NCI-H345 (cell line): ENCODE measurements at places on chromosomes 5 and 9.
A peak's percentile ranks its signal among the peaks of the same experiment; 100 is the strongest.

- no peak for DNase-seq
Observed at GRCh38 chr9:113609562-113610318, 146.2 kb downstream of the RGS3 start.

DNA sequence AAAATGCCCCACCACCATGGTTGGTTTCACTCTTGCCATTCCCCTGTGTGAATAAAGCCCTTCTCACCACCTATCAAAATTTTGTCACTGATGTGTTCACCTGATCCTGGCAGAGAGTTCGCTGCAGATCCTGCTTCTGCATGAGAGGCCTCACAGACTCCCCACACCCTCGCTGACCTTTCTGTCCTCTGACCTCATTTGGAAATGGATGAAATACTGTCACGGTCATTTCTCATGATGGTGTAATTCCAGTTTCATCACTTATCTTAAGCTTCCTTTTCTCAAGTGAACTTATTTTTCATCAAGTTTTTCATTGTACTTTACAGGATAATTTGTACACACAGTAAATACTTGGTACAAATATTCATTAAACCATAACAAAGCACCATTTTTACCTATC is 131.3 kb downstream of the FRMD3 start:
- DNase-seq: no peak

GRCh38 chr5:145407300-145408047 is 427.7 kb downstream of the PRELID2 start:
- no peak for DNase-seq

DNA sequence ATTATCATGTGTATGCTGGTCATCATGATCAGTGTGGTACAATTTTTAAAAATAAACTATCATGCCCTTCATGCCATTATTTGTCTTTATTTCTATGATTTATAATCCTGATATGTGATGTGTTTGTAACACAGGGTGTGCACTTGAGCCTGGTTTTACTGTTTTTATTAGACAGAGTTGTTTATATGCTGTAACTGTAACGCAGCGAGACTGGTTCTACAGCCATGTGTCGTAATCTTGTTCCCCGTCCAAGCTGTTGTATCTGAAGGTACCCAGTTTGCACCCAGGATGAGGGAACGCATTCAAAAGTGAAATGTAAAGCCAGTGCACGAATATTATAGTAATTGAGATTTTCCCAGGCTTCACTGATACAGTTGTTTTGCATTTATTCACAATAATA is 28.2 kb downstream of the SNX18 start:
- DNase-seq: no peak

- peak; percentile 82 for DNase-seq
Observed at GRCh38 chr5:80149161-80149609, 106.7 kb downstream of the SERINC5 start.

GRCh38 chr5:80881726-80882125 is 78.4 kb upstream of the RASGRF2 start:
- DNase-seq: no peak

GRCh38 chr5:175842951-175843793 is 28.2 kb upstream of the CPLX2 start:
- no peak for DNase-seq

DNA sequence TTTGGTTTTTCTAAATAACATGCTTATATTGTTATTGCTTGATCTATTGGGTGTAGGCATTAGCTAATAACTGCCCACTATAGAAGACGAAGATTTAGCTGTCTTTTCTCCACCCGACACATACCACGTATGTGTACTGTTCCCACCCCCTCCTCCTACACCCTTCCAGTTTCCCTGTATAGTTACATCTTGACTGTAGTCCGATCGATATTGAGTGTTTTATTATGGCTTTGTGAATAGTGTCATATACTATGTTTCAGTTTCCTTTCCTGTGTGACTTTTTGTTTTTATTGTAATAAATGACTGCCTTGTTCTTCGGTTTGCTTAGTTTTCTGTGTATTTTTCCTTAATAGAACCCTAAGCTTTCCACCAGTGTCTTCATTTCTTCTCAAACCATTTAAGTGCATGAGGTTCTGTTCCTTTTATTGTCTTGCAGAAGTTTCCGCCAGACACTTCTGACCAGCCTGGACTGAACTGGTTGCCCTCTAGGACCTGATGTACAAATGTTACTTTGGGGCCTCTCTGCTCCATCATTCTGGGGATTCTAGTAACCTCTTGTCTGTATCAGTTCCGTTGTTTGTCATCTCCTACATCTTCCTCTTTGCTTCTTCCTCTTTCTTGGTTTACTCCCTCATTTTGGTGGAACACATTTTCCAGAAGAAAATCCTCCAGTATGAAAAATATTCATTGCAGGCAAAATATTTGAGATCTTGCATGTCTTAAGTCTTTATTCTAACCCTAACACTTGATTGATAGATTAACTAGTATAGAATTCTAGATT is 61.8 kb downstream of the PRKACG start:
- no peak for DNase-seq

DNA sequence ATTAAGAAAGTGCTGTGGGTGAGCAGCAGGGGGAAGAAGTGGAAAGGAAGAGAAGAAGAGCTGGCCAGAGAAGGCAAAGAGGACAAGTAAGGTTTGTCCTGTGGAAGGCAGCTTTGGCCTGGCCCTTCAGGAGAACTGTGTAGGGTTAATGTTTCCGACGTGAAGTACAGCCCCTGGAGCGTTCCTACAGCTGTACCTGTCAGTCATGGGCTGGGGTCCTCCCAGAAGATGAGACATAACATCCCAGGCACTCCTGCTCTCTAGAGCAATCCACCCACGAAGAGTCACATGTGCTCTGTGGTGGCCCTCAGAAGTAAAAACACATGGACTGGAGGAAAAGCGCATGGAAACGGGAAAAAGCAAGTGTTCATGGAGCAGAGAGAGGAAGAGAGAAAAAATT is 237.4 kb downstream of the CAAP1 start:
- DNase-seq: no peak

DNA sequence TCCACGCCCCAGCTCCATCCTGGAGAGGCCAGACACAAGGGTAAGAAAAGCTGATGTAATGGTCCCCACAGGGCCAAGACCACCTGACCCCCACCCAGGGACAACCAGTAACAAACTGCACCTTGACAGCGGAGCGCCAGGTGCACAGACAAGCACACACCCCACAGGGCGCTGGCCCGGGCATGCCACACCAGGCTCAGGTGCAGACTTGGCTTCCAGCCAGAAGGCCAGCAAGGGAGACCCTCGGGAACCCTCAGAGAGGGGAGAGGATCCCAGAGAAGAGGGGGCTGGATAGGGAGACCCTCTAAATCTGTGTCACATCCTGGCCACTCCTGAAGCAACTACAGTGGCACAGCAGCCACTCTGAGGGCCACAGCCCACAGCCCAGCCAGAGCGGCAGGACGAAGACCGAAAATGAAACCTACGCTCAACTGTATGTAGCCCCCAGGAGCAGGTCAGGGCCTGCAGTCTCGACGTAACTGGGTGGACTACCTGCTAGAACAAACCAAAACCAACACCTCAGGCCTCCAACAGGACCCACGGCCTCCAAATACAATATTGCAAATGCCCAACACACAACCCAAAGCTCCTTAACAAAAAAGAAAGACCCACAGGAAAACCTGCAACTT is 18.5 kb downstream of the CAMSAP1 start:
- peak; percentile 59 for DNase-seq

- DNase-seq: peak; percentile 43
Observed at GRCh38 chr5:136133222-136133921, 727 bp downstream of the SMAD5 start.

DNA sequence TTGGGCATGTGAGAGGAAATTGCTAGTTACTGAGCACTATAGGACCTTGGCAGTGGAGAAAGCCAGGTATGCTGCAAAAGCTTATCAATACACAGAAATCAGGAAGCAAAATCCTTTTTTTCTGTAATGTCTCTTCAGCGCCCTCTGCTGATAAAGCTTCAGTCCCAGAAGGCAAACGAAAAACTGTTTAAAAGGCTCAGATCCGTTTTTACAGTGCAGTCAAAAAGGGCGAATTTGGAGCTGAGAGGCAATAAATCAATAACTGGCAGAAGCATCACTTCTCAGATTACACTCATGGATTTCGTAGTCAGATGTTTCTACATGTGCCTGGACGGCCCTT is 1.1 kb upstream of the MAN2A1 start:
- DNase-seq: peak; percentile 35

DNA sequence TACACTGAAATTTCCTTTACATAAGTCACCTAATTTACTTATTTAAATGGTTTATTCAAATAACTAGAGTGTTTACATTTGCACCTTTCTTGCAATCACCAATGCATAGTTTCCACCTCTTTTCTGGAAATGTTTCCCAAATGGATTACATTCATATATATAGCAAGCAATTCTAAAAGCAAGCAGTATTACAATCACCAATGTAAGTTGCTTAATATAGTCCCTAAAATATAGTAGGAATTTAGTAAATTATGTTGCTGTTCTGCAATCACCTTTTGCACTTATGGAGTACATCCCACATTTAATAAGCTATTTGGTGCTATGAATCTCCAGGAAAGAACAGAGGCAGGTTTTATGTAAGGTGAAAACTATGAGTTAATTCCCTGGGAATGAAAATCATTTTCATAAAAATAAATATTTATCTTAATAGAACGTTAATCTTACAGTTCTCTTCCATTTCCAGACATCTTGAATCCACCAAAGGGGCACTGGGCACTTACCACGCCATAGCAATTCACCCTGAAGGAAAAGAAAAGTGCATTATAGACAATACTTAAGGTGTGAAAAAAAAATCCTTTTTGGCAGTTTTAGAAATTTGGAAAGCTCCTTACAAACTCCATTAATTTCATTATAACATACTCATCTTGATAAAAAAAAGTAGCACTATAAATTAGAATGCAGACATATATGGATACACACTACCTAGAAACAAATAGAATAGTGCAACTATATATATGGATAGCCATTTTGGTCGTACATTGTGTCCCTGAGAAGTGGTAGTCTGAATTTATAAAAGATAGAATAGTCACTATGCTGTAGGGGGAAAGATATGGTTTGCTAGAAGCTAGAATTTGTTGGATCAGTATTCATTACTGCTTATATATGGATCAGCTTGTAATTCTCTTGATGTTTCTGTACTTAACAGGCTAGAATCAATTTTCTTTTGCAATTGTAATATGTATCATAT is 47.1 kb downstream of the ALDH1A1 start:
- DNase-seq: no peak

- peak; percentile 94 for DNase-seq
Observed at GRCh38 chr9:17578911-17579793, at the start of gene SH3GL2. Gene SH3GL2 (plus strand): TSS chr9:17579066.

DNA sequence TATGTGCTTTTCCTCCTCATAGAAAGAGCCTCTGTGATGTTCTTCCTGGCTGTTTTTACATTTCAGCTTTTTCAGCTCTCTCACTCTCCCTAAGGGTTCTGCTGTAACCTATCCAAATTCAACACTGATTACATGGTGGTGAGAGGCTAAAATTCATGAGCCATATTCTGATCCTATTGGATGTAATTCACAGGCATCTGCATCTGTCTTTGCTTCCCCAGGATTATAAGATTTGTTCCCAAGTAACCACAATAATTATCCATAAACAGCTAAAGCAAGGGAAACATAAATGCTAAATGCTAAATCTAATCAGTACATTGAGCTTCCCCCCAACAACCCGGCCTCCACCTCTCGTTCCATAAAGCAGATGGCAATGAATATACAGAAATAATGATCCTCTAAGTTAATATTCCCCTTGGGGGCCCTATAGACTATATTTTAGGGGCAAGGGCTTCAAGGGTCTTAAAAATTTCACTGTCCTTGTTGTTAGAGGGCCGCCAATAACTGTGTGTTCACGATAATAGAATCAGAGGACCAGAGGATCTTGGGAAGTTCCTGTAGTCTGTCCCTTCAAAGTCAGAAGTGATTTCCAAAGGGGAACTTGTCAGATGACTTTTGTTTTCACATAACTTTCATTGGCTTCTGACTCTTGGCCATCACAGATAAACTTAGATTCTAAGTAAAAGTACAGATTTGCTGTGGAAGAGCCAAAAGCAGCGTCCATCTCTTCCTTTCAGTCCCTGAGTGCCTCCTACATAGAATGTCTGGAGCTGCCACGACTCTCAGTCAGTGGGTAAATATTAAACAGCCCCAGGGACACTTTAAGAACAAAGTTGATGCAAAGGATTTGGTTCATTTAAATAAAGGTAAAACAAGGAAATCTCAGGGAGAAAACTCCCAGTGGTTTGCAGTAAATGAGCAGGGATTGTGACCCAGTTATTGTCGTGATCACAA is 125.6 kb downstream of the ALDH1A1 start:
- no peak for DNase-seq

DNA sequence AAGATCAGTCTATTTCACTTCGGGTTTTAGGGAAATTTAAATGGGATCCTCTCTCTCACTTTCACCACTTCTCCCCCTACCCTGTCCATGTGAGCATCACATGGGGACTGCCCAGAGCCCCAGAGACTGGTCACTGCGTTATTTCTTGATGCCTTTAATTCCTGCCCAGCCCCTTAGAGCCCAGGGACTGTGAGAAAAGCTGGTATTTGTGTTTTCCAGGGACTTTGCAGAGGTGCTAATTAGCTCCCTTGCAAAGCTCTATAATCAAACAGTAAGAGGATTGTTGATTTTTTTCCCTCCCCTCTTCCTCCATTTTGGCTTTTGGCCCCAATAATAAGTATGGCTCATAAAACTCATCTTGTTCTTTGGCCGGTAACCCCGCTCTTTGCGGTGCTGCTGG is 35.6 kb downstream of the NTRK2 start:
- no peak for DNase-seq

GRCh38 chr5:124747791-124748686 is 1.6 kb upstream of the ZNF608 start:
- peak; percentile 54 for DNase-seq

- no peak for DNase-seq
Observed at GRCh38 chr5:108650997-108651396, 96.7 kb upstream of the FER start.

DNA sequence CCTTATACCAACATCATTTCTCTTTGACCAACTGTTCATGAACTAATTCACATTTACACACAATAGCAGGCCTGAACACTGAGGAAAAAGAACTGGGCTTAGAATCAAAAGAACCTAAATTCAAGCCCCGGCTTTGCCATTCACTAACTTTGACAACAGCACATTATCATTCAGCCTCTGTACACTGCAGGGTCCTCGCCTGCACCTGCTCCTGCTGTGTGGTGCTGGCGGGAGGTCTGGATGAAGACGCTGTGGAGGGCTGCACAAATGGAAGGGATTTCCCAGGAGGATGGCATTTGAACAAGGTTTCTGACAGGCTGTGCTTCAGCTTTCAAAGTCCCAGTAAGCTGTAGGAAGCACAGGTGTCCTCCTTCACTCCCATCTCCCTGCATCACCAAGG is 151.2 kb downstream of the ZDHHC21 start:
- peak; percentile 96 for DNase-seq

- DNase-seq: no peak
Observed at GRCh38 chr9:82149501-82149946, 161.0 kb downstream of the SPATA31D1 start.

GRCh38 chr5:147898875-147899401 is 7.4 kb downstream of the C5orf46 start:
- DNase-seq: no peak

- no peak for DNase-seq
Observed at GRCh38 chr5:73370640-73371583, 77.7 kb downstream of the FOXD1 start.

DNA sequence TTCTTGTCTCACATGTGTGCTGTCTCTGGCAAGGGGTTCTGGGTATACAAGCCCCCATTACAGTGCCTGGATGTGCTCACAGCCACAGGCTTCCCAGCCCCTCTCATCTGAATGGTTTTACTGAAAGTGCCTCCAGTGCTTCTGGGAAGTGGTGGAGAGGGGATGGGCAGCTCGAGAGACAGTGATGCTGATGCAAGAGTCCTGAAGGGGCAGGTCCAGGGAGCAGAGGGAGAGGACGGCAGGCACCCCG is 93.5 kb downstream of the PHF2 start:
- no peak for DNase-seq

- no peak for DNase-seq
Observed at GRCh38 chr5:134509308-134510040, 16.0 kb upstream of the JADE2 start.

- DNase-seq: peak; percentile 11
Observed at GRCh38 chr5:138789771-138790242, 36.6 kb downstream of the CTNNA1 start.
